A549 treated with dexamethasone at 1 μM for 4 hours (cell line): ENCODE measurements at places on chromosomes 4 and X. TPM values are rescaled to one million over a fixed set of nuclear protein-coding genes. Genes with fewer than 3 reads are reported as not detected.

The RAB39B gene
- total RNA-seq = 0.71 to 1.0 TPM (median 0.80 TPM) in 5 replicates

The TCEAL2 gene
- not detected in 5 replicates for total RNA-seq

The USP9X gene
- 25.5 to 41.6 TPM (median 35.4 TPM) in 5 replicates for total RNA-seq

The CXCL9 gene
- total RNA-seq = not detected in 5 replicates

The CLIC2 gene
- total RNA-seq = 0.04 to 0.19 TPM (median 0.09 TPM) in 4 of 5 replicates, not detected in the other

The GLRA3 gene
- 0.03 to 0.05 TPM in 2 of 5 replicates, not detected in the others for total RNA-seq
